ENCODE measurements at places on chromosomes 11 and 22. TPM values are rescaled to one million over a fixed set of nuclear protein-coding genes. Genes with fewer than 3 reads are reported as not detected.

DNA sequence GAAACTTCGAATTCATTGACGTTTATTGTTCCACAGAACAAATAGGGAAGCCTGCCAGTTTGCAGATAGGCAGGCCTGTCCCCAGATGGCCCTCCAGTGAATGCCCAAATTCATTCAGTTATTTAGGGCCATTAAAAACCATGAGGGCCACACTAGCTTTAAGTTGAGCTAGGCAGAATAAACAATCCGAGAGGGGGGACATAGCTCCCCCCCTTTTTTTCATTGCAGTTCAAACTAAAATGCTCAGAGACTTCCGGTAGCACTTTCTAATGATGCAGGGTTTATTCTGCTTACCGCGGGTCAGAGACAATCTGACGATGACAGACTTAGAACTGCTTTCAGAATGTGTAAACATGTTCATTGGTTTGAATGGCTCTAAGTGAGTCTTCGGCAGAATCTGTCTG lies 72.0 kb downstream of the ZBTB16 start:
- peaks cover 15% of the 10 kb centered on the region for H3K4me1 ChIP-seq
- no peaks in the 10 kb centered on the region for H3K27me3 ChIP-seq
- H3K36me3 ChIP-seq = peaks cover 3% of the 10 kb centered on the region
- no peak overlapping the region for H3K4me3 ChIP-seq

- no peaks in the 10 kb centered on the region for H3K36me3 ChIP-seq
- H3K27ac ChIP-seq = no peak overlapping the region
- peak; percentile 78 for DNase-seq
Measured at GRCh38 chr11:2269601-2270321, 627 bp downstream of the ASCL2 start.

DNA sequence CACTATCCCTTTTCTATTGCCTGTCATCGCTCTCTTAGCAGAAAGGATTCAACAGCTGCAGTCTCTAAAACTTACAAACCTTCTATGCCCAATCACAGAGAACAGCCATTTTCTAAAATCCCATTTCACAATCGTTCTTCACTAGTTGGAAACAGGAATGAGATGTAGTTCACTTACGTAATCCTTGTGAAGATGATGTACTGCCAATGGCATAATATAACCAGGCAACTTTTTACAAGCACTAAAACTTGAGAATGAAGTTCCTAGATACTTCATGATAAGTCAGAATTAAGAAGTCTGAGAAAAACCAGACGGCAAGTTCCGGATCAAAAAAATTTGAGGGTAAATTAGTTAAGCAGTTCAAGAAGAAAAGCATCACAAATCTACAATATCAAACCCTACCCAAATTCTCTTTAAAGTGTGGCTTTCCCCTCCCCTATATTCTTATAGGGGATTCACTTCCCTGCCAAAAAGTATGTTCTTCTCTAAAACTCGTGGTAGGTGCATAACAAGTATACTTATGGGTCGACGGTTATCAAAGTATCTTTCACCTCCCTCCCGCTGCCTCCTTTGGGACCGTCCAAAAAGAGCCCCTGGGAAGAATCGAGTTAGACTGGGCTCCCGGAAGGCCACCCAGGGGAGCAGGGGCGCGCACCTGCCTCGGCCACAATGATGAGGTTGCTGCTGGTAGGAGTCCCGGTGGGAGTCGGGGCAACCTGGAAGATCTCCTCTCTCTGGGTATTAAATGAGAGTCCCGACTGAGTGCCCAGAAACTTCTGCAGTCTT lies 666 bp downstream of the MSANTD4 start:
- no peak overlapping the region for H3K27ac ChIP-seq
- no peaks in the 10 kb centered on the region for H3K4me1 ChIP-seq
- no peaks in the 10 kb centered on the region for H3K27me3 ChIP-seq

- peak overlapping the region; percentile 88 for H3K27ac ChIP-seq
- peak; percentile 97 for DNase-seq
- no peaks in the 10 kb centered on the region for H3K4me1 ChIP-seq
- H3K27me3 ChIP-seq = no peaks in the 10 kb centered on the region
- H3K36me3 ChIP-seq = no peaks in the 10 kb centered on the region
- no peak overlapping the region for H3K4me3 ChIP-seq
Measured at GRCh38 chr11:355581-356458, 13.5 kb upstream of the B4GALNT4 start.

DNA sequence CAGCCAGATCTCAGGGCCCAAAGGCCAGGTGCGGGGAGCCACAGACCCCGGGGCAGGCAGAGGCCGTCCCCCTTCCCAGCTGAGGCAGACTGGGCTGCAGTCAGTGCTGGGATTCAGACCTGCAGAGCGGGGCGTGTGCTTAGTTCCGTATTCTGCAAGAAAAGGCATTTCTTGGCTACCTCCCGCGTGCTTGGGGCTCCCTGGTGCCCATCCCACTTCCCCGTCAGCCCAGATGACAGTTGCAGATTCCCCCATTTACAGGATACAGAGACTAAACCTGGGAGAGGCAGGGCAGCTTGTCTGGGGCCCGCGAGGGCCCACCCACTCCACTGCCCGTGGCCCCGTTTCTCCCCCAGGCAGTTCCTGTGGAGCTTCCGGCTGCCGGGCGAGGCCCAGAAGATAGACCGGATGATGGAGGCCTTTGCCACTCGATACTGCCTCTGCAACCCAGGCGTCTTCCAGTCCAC lies 18.3 kb downstream of the CYTH4 start:
- no peaks in the 10 kb centered on the region for H3K36me3 ChIP-seq
- DNase-seq = no peak
- no peaks in the 10 kb centered on the region for H3K27me3 ChIP-seq
- H3K27ac ChIP-seq = no peak overlapping the region
- no peaks in the 10 kb centered on the region for H3K4me1 ChIP-seq

DNA sequence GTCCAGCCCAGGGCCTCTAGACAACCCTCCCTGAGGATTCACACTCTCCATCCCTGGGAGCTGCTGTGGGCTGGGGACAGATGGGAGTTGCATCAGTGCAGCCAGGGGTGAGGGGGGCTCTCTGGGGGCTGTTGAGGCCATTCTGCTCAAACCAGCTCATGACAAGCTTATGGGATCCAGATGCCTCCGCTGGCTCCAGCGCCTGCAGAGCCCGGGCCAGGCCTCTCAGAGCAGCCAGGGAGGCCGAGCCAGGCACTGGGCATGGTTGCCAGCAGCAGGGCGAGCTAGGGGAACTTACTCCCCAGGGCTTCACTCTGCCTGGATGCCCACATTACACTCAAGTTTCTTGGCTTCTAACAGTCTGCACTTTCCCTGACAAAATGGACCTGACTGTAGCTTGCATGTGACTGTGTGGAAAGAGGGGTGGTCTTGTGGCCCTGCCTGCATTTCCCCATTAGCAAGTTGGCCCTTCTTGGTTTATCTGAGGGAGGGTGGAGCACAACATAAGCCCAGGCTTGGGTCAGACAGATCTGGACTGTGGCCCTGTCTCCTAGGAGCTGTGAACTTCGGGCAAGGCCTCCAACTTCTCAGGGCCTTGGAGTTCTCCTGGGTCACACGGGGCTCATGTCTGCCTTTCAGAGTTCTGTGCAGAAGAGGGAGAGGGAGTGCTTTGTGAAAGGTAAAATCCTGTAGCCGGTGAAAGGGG lies 34.5 kb upstream of the CYB5R3 start:
- no peaks in the 10 kb centered on the region for H3K27me3 ChIP-seq
- H3K36me3 ChIP-seq = no peaks in the 10 kb centered on the region
- DNase-seq = peak; percentile 87

DNA sequence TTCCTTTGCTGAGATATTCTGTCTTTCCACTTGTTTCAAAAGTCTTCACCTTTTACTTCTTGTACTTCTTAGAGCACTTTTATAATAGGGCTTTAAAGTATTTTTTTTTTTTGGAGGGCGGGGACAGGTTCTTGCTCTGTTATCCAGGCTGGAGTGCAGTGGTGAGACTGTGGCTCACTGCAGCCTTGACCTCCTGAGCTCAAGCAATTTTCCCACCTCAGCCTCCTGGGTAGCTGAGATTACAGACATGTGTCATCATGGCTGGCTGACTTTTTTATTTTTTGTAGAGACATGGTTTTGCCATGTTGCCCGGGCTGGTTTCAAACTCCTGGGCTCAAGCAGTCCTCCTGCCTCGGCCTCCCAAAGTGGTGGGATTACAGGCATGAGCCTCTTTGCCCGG lies 57.9 kb downstream of the DYNC2H1 start:
- no peak for DNase-seq
- no peak overlapping the region for H3K4me3 ChIP-seq
- H3K36me3 ChIP-seq = peaks cover 5% of the 10 kb centered on the region
- H3K4me1 ChIP-seq = no peaks in the 10 kb centered on the region

- H3K4me1 ChIP-seq = no peaks in the 10 kb centered on the region
- no peaks in the 10 kb centered on the region for H3K36me3 ChIP-seq
- no peak for DNase-seq
- H3K4me3 ChIP-seq = no peak overlapping the region
- no peak overlapping the region for H3K27ac ChIP-seq
Measured at GRCh38 chr22:49079027-49079725, 748.5 kb downstream of the BRD1 start.

SLC22A6 gene
- total RNA-seq = not detected

BSCL2 gene
- 22.3 TPM for total RNA-seq
